ENCODE measurements at places on chromosomes 16 and 17. TPM values are rescaled to one million over a fixed set of nuclear protein-coding genes. Genes with fewer than 3 reads are reported as not detected.

The CCDC182 gene
- not detected for total RNA-seq

- DNase-seq, result no peak
These were observed 8.9 kb downstream of the DCAKD start for GRCh38 chr17:45042346-45043120.

The TP53TG3C gene
- total RNA-seq, result not detected

The PCYT2 gene
- total RNA-seq, result 41.1 TPM

- DNase-seq, result no peak
These were observed 1.9 kb downstream of the PMP22 start for GRCh38 chr17:15263206-15263579.

DNA sequence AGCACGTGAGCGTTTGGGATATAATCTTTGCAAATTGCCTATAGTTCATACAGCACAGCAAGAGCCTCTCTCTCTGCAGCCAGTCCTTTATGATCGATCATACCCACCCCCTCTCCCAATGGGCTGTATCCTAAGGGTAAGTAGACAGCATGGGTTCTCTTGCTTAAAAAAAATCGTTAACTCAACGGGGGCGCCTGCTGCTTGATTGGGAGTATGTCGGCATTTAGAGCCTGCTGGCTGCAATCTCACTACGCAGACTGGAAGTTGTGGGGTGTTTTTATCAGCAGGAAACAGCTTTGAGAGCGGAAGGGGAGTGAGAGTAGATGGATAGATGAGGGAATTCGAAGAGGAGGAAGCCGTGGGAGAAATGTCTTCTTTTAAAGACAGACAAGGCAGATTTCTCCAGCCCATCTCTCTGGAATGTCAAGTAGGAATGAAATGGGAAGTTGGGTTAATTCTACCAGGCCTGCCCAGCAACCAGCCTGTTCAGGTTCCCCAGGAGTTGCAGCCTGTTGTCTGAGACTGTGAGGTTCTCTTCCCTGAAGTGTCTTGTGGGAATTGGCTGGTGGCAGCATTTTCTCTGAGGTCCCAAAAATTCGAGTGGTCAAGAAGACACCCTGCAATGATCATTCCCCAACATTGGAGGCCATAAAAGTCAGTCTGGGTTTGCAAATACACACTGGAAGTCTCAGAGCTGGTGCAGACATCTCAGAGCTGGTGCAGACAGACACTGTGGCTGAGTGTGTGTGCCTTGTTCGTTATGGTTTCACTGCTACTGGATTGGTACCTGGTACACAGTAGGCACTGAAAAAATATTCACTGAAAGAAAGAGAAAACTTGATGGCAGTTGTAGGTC is 65.6 kb downstream of the PRKCB start:
- no peak for DNase-seq

DNA sequence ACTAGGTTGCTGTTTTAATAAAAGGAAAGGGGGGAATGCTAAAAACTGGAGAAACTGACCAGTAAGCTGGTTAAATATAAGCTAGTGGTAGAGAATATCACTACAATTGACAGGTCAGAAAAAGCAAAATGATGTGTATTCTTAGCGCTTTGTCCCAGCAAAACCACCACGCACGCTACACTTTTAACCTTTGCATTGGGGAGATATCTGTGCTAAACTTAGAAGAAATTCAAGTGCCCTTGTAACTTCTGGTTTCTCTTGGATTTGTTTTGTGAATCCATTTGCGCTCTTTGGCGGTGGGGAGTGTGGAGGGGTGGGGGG is 1.4 kb downstream of the GAN start:
- no peak for DNase-seq

The HSD11B2 gene
- total RNA-seq, result 0.96 TPM

GRCh38 chr16:29700253-29700987 is 21.4 kb downstream of the QPRT start:
- DNase-seq, result peak; percentile 42

The PIK3R5 gene
- total RNA-seq, result 1.7 TPM

The NOB1 gene
- 54.1 TPM for total RNA-seq
